ENCODE measurements at places on chromosomes 12 and 14. TPM values are rescaled to one million over a fixed set of nuclear protein-coding genes. Genes with fewer than 3 reads are reported as not detected.

Gene NYNRIN
- 14.5 TPM for total RNA-seq

Gene GUCY2C
- under 0.01 TPM for total RNA-seq

Gene AQP2
- not detected for total RNA-seq

Gene LGR5
- total RNA-seq = under 0.01 TPM

Gene CLEC2A
- 0.25 TPM for total RNA-seq

Gene HNF1A
- total RNA-seq = not detected

Gene SSPN
- 4.9 TPM for total RNA-seq

Gene AVPR1A
- total RNA-seq = 12.8 TPM

Gene ESYT1
- 19.2 TPM for total RNA-seq

Gene BDKRB2
- total RNA-seq = 0.25 TPM

Gene A2ML1
- total RNA-seq = 0.98 TPM

Gene DHRS2
- total RNA-seq = not detected

Gene KRT83
- total RNA-seq = not detected

Gene LRP1-AS
- total RNA-seq = not detected

Gene KITLG
- 46.7 TPM for total RNA-seq

Gene TNFAIP2
- 11.6 TPM for total RNA-seq

Gene LTB4R2
- 1.2 TPM for total RNA-seq

Gene NR1H4
- total RNA-seq = 0.25 TPM

Gene MYO1A
- not detected for total RNA-seq

Gene SLCO1C1
- total RNA-seq = 31.5 TPM

Gene CHGA
- total RNA-seq = 30.2 TPM

Gene SLC25A21
- total RNA-seq = 0.25 TPM

All from temporal lobe (tissue), 4 donors.